Left colon (tissue), 2 donors: ENCODE measurements at places on chromosomes 12 and 14. TPM values are rescaled to one million over a fixed set of nuclear protein-coding genes. Genes with fewer than 3 reads are reported as not detected.

Gene KRT5
- not detected for total RNA-seq

Gene EML1
- total RNA-seq, result 3.8 TPM

Gene TPPP2
- total RNA-seq, result 0.28 TPM

Gene LRRC10
- total RNA-seq, result not detected

Gene TAS2R8
- not detected for total RNA-seq

Gene TAC3
- 1.4 TPM for total RNA-seq

Gene PPP1R1A
- total RNA-seq, result 2.5 TPM

Gene INSM2
- total RNA-seq, result not detected

Gene CLEC4D
- total RNA-seq, result 0.15 TPM

Gene CPNE6
- total RNA-seq, result 0.28 TPM

Gene GPR84
- 0.50 TPM for total RNA-seq

Gene KRT74
- not detected for total RNA-seq

Gene PAX9
- 0.22 TPM for total RNA-seq

Gene VCPKMT
- total RNA-seq, result 5.4 TPM

Gene ALG10
- 5.4 TPM for total RNA-seq

Gene PTPRR
- total RNA-seq, result 13.1 TPM

- DNase-seq, result no peak
Observed at GRCh38 chr12:99772274-99772673, 124.7 kb downstream of the GARIN6 start.

GRCh38 chr12:47812797-47813510 is 6.7 kb downstream of the HDAC7 start:
- DNase-seq, result peak; percentile 91

GRCh38 chr12:15214851-15215601 is 6.2 kb downstream of the RERG start:
- no peak for DNase-seq

GRCh38 chr12:75641031-75641780 is 129.8 kb upstream of the KRR1 start:
- no peak for DNase-seq

DNA sequence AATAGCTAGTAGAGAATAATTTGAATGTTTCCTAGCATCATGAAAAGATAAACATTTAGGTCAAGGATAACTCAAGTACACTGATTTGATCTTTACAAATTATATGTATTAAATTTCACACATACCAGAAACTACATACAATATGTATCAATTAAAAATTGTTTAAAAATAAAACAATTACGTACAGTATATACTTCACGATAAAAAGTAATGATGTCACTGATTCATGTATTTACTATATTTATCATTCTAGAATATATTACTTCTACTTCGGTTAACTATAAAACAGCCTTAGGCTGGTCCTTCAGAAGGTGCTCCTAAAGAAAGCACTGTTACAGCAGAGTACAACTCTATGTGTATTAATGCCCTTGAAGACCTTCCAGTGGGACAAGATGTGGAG is 11.5 kb downstream of the RBM23 start:
- DNase-seq, result no peak

DNA sequence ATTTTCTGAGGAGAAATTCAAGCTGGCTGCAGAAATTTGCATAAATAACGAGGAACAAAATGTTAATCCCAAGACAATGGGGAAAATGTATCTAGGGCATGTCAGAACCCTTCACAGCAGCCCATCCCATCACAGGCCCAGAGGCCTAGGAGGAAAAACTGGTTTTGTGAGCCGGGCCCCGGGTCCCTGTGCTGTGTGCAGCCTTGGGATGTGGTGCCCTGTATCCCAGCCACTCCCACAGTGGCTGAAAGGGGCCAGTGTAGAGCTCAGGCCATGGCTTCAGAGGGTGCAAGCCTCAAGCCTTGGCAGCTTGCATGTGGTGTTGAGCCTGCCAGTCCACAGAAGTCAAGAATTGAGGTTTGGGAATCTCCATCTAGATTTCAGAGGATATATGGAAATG is 57.7 kb downstream of the NPAS3 start:
- no peak for DNase-seq

GRCh38 chr12:107159384-107159900 is 66.1 kb upstream of the CRY1 start:
- DNase-seq, result no peak

GRCh38 chr14:103225062-103225461 is 101.8 kb downstream of the TNFAIP2 start:
- no peak for DNase-seq

DNA sequence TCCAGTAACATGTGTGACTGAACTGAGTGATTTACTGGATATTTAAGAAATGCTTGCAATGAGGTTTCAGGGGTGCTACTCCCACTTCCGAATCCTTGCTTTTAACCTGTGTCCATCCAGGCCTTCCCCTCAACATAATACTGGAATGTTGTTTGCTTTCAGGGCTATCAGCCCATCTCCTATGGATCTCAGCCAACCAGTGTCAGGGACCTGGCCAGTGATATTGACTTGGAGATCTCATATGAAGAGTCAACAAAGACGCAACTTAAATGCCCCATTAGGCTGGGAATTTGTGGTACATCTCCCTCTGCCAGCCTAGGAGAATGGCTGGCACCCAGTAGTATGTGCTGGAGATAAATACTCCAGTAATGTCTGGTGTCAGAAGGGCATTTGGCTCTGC is 889 bp upstream of the IFT43 start:
- DNase-seq, result no peak

DNA sequence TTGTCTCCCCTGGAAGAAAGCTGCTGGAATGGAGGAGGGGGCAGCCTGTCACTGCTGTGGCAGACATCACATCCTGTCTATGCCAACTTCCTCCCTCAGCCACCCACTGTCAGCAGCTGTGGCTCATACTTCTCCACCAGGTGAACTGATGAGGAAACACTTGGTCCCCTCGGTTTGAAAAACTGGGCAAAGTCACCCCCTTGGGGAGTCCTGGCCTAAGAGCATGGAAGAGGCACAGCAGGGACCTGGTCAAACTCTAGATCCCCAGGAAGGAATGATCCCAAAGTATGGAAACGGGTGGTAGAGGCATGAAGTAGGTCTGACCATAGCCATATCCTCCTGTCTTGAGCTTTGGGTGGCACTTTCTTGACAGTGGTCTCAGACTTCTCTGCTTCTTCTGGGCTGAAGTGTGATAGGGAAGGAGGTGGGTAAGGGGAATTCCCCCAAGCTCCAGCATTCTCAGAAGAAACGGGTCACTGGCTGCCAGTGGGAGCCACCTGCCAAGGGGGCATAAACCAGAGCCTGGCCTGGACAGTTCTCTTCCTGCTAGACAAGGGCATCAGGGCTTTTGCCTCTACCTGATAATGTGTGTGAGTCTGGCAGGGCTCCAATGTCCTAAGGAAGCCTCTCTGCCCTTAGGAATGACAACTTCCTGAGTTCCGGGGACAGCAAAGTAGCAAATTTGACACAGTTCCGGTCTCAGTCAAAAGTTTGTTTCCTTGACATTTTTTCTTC is 36.0 kb downstream of the FMNL3 start:
- no peak for DNase-seq

GRCh38 chr12:120140603-120141002 is 24.1 kb upstream of the RAB35 start:
- DNase-seq, result no peak

GRCh38 chr12:114744691-114745090 is 60.7 kb upstream of the TBX3 start:
- DNase-seq, result no peak

DNA sequence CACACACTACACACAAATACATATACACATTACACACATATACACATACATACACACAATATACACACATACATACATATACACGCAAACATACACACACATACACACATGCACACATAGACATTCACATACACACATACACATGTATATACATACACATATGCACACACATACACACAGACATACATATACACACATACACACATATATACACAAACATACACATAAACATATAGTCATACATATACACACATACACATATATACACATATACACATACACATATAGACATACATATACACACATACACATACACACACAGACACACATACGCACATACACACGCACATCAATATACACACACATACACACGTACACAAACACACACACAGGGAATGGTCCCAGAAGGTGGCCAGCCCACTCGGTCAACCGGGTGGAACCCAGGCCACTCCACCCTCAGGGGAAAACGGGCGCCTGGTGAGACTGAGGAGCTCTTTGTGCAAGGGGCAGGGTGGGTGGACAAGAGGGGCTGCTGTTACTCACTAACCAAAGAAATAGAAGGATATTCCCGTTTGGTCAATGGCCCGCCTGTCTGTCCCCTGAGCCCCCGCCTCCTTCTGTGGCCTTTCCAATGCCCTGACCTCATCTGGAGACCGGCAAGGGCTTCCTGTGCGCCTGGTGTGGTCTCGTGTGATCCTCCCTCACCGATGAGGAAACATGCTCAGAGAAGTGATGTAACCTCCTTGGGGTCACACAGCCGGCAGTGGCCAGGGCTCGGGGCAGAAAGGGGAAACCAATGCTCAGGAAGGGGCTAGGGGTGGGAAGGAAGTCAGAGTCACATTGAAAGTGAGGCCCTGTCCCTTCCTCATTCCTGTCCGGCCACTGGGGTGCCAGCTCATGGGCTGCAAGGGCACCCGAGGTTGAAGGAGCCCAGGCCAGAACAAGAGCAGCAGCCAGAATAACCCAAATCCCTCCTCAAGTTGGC is 5.3 kb downstream of the TRPV4 start:
- peak; percentile 22 for DNase-seq

- DNase-seq, result no peak
Observed at GRCh38 chr12:91703491-91704283, 442.0 kb downstream of the BTG1 start.

GRCh38 chr14:54108481-54109471 is 152.2 kb upstream of the BMP4 start:
- DNase-seq, result no peak

DNA sequence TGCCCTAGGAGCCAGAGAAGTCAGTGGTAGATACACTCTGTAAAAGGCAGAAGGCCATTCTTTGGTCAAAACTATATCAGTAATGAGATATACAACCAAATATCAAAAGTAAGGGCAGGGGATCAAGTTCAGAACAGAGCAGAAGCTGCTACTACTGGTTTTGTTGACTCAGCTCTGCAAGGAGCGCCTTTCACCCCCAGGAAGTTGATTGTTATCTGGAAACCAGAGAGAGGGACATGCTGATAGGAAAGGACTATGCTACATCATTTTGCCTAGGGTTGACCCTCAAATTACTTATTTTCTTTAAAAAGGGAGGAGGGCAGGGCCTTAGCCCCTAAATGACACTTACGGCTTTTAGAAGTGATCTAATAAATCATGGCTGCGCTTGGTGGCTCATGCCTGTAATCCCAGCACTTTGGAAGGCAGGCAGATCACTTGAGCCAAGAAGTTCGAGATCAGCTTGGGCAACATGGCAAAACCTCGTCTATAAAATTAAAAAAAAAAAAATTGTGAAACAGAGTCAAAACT is 194.0 kb downstream of the KLHL28 start:
- no peak for DNase-seq

- DNase-seq, result no peak
Observed at GRCh38 chr12:65566751-65567150, 257.5 kb upstream of the HMGA2 start.

DNA sequence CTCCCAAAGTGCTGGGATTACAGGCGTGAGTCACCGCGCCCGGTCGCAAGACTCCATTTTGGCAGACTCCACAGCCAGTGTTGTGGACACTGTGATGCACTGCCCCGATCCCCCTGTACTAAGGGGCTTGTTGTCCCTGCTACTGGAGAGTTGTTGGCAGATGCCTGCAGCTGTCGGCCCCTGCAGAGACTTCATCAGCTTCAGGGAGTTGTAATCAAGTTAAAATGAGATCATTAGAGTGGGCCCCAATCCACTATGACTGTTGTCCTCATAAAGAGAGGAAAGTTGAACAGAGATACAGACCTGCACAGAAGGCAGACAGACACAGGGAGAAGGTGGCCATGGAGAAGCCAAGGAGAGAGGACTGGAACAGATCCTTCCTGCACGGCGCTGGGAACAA is 23.7 kb upstream of the TUBA1A start:
- DNase-seq, result no peak

DNA sequence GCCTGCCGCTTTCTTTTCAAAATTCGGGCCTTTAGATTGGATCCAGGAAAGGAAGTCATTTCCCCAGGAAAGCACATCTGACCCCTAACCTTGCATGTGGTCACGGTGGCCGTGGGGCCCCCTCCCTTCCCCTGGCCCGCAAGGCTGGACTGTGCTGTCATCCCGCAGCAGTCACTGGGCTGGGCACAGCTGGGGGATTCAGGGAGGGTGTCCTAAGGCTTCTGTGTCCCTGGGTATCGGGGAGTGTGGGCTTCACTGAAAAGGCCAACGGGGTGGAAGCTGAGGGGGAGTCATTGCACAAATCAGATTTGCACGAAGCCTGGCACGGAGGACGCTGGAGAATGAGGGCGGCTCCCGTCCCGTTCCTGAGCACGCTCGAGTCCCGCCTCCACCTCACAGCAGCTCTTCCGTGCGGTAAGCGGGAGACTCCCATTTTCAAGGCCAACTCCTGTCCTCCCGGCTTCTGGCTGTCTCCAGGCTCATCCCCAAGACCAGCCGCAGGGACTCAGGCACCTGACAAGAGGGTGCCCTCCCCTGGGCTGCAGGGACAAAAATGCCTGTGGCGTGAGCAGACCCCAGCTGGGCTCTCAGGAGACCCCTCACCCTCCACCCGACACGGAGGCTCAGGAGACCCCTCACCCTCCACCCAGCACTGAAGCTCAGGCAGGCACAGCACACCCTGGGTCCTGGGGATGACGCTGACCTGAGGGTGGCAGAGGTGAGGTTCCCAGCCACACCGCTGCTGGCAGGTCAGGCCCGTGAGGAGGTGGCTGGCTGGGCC is 9.6 kb downstream of the XRCC3 start:
- no peak for DNase-seq

- DNase-seq, result peak; percentile 48
Observed at GRCh38 chr12:124862768-124863415, 772 bp downstream of the SCARB1 start.

- no peak for DNase-seq
Observed at GRCh38 chr12:48716168-48716492, 377 bp downstream of the CCNT1 start.

DNA sequence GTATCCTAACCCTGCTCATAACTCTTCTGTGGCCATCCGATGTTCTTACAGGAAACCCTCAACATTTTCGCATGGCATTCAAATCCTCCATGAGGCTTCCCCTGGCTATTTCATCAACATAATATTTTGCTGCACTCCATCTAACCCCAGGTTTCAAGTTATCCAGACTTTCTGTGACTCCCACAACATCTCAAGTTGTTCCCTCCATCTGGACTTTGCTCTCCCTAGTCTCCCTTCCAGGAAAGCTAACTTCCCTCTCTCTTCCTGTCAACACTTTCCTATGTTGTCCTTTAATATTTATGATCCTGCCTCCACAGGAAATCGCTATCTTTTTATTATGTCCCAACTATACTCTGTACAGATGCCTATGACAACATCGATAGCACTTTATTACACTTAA is 146.1 kb downstream of the METTL25 start:
- no peak for DNase-seq
